Femur (tissue), 1 donor: ENCODE measurements at places on chromosomes 7 and 10.

DNA sequence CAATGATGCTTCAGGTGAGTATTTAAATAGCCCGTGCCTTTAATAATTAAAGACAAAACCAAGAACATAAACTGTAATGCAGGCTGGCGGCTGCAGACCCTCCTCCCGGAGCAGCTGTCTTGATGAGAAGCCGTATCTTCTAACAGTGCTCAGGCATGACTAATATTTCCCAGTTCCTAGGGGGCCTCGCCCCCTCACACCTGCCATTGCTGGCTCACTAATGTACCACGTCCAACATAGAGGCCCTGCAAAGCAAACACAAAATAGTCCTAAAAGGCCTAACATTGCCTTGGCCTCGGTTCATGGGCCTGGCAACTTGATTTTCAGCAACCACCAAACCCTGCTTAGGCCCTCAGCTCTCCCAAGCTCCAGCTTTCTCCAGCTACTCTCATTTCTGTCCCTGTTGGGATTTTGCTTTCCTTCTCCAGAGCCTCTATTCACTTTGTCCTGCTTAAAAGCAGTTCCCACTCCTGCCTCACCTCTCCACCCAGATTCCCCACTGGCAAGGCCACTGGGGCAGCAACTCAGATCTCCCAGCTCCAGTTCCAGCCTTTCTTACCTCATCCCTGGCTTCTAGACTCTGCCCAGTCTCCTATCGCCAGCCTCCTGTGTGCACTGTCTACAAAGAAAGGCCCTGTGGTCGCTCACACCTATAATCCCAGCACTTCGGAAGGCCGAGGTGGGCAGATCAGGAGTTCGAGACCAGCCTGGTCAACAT lies 16.2 kb downstream of the SORBS1 start:
- peak; percentile 47 for DNase-seq

DNA sequence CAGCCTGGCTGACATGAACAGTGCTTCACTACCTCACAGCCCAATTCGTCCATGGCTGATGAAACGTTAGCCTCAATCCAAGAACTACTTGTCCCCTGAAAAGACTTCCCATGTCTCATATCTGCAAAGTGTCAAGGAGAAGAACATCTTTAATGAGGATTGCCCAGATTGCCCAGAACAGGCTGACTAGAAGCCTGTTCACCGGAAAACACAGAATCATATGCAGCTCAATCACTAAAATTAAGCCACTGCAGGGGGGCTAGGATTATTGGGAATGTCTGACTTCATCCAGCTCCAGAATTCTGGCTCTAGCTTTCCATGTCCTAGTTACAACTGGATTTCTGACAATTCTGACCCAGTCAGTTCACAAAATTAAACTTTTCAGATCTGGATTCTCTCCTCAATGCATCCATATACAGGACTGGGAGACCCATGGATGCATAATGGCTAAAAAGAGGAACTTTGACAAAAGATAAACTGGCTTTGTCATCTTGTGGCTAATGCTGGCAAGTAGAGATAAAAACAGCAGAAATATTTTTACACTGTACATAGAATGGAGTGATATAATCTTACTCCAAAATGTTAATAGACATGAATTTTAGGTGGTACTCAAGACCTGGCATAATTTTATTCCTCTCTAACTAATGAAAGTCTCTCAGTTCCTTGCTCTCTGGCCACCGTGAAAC lies 467.0 kb upstream of the POT1 start:
- DNase-seq, result no peak

DNA sequence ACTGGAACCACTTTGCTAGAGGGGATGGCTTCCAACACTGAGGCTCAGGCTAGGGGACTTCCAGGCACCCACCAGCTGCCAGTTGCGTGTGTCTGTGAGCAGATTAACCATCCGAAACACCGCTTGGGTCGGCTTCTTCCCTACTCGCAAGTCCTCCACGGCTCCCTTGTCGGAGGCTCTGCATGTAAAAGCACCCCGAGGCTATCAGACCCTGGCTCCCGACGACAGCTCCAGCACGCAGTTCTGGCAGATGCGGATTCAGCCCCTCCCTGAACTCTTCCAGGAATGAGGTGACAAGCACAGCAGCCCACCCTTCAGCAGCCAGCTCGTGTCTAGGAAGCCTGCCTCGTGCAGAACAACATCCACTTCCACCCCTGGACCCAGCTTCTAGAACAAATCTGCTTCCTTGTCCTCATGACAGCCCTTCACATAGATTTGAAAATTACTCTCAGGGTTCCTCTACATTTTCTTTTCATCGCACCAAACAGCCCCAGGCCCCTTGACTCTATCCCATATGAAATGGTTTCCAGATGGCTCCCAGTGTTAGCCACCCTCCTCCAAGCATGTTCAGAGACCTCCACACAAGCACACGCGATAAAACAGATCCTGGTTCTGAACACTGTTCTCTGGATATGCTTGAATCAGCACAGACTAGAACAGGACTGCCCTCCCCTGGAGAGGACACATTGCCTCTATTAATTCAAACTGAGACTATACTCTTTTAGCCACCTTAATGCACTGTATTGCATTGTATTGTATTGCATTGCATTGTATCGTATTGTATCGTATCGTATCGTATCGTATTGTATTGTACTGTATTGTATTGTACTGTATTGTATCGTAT lies 44.6 kb downstream of the SLIT1 start:
- no peak for DNase-seq

DNA sequence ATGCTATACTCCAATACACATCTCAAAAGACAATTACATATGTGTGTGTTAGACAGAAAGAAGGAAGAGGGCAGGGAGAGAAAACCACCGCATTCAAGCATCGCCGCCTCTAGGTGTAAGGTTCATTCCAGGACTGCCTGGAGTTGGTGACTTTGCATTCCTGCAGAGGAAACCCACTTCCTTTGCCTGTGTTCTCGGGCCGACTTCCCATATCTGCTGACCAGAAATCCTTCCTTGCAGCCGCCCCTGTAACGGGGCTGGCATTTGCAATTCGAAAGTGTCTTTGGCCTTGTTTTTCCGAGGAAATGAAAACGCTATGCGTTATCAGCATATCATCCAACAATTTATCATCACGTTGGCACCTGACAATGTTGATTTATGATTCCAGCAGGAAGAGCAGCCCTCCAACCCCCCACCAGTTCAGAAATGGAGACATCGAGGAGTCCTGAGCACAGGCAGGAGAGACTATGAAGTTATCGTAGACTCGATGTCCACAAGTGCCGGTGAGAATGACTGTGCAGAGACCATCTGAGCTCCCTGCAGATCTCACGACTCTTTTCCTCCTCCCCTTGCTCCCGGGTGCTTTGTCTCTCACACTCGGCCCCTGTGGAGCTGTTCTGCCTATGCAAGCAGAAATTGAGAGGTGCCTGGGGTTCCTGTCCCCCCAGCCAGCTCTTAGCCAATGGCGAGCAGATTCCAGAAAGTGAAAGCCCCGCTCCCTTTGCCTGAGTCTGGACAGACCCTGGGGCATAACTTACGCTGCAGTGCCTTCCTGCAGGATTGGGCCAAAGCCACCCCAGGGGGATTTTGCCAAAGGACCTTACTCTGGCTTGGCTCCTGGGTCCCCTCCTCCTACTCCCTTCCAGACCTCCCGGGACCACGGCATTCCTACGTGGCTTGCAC lies 68.9 kb upstream of the FOXK1 start:
- peak; percentile 51 for DNase-seq

DNA sequence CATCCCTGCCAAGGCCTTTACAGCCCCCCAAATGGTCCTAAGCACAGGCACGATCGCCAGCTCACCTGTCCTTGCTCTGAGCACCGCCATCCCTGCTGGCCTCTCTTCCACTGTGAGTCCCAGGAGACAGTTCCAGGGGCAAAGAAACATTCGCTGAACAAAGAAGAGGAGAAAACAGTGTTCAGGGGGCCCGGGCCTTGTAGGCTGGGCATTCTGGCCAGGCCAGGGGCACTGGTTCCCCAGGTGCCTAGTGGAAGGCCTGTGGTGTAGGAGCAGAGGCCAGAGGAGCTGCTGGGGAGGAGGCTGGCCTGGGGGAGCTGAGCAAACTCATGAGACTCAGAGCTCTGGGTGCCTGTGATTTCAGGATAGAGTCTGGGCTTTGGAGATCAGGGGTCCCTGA lies 22.6 kb downstream of the AQP1 start:
- no peak for DNase-seq

- no peak for DNase-seq
Measured at GRCh38 chr10:100509241-100509840, 10.3 kb downstream of the SEC31B start.

- DNase-seq, result no peak
Measured at GRCh38 chr10:77293347-77293746, 344.3 kb downstream of the KCNMA1 start.

GRCh38 chr10:106043863-106044262 lies 1120.6 kb downstream of the SORCS1 start:
- DNase-seq, result no peak

- no peak for DNase-seq
Measured at GRCh38 chr10:128336401-128336800, 210.2 kb upstream of the MKI67 start.

DNA sequence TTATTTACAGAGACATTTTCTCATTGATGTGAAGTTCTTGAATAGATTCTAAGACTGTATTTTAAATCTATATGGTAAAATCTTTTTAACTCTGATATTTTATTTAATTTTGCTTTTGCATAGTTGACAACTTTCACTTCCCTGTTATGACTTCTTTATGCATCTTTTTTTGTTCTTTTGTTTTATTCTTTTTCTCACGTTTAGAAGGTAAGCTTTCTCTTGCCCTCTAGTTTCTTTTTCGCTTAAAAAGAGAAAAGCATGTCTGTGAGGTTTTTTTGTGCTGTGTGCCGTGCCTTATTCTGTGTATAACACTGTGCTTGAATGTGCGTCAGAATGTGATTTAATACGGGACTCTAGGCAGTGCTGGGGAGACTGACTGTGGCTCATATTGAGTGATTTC lies 74.7 kb downstream of the AP3M1 start:
- DNase-seq, result no peak

GRCh38 chr10:110568055-110568735 lies 700 bp downstream of the SMC3 start:
- no peak for DNase-seq

DNA sequence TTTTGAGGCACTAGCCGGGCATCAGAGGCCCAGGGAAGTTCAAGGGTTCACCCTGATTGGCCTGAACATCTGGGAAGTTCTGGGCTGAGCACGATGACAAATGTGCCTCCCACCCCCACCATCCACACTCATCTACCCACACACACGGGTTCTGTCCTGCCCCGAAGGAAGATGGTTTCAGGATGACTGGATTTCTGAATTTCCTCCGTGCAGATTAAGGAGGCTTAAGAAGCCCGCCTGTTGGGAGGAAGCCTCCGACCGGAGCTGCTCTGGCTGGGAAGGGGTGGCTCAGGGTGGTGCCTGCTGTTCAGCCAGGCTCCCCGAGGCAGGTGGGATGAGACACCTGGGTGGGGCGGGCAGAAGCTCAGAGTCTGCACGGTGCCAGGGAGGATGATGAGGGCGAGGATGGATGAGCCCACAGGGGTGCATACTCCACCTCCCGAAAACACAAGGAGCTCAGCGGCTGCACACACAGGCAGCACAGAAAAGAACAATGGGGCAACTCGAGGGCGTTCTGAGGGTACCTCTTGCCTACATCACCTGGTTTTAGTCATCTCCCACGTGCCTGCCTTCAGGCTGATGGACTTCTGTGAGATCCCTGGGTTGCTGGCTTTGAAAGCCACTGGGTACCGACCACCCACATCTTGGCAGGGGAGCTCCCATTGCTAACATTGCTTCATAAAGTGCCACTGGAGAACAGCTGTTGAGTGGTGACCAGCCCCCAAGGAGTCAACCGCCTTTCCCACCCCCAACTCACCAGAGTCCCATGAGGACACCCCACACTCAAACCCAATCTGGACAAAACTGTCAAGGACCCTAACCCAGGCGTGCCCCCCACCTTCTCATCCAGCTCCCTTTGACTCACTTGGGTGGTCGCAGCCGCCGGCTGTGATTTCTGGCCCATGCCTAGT lies 41.2 kb downstream of the CALML3 start:
- DNase-seq, result peak; percentile 18

GRCh38 chr10:127926455-127926854 lies 19.6 kb downstream of the PTPRE start:
- DNase-seq, result no peak

DNA sequence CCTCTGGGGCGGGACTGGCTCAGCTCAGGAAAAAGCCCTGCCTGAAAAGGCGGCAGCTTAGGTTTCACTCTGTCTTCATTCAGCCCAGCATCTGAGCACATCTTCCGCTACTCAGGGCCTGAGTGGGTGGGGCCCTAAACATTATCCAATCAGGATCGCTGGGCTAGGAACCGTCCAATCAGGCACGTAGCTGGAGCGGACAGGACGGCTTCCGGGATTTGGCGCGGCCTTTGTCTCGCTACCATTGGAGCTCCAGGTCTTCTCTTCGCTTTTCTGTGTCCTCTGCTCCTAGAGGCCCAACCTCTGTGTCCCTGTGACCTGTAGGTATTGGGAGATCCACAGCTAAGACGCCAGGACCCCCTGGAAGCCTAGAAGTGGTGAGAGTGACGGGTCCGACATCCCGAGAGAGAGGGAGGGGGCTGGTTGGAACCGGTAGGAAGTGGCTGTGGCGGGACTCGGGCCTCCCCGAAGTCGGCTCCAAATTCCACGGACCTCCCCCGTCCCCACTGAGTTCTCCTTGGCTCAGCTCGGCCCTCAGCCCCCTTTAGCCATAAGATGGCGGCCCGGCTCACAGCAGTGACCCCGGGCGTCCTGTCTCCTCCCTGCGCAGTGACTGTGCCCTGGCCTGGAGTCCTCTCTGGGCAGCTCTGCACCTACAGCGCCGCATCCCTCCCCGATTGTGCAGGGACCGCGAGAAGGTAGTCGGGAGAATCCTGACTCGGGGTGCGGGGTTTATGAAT lies 99.1 kb downstream of the ZNF680 start:
- peak; percentile 61 for DNase-seq

DNA sequence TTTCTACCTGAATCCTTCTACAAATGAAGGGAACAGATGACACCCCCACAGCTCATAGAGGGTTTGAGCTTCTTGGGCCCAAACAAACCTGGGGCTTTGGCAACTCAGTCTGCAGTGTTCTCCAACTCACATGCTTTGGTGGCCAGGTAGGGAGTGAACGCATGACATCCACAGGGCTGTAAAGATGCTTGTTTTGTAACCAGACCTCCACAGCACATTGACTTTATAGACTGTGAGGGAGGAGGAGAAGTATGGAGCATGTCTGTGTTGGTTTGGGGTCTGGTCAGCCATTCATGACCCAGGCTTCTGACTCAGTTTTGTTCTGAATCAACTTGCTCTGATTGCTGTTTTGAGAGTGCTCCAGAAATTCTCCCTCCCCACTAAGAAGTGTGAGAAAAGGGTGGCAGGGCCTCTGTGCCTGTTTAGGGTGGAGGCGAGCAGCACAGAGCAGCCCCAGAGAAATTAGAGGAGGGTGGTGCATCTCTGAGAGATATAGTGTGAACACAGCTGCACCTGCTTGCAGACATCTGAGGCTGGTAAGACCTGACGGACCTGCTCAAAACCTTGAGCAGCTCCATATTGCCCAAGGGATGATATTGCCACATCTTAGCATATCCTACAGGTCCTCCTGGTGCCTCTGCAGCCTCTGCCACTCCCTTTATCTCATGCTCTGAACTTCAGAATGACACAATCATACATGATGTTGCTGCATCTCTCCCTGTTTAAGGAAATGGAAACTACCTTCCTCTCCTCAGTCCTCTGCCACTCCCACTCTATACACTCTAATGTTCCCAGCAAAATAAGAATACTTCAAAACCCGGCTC lies 287.7 kb downstream of the ABCA13 start:
- DNase-seq, result no peak

- DNase-seq, result no peak
Measured at GRCh38 chr7:118054529-118054928, 129.4 kb upstream of the LSM8 start.

- DNase-seq, result peak; percentile 53
Measured at GRCh38 chr10:132508581-132509443, 28.8 kb upstream of the INPP5A start.
